ENCODE measurements at places on chromosomes 11 and 22.

GRCh38 chr11:38543986-38544385 lies 1946.0 kb upstream of the RAG2 start:
- ATAC-seq = no peak

DNA sequence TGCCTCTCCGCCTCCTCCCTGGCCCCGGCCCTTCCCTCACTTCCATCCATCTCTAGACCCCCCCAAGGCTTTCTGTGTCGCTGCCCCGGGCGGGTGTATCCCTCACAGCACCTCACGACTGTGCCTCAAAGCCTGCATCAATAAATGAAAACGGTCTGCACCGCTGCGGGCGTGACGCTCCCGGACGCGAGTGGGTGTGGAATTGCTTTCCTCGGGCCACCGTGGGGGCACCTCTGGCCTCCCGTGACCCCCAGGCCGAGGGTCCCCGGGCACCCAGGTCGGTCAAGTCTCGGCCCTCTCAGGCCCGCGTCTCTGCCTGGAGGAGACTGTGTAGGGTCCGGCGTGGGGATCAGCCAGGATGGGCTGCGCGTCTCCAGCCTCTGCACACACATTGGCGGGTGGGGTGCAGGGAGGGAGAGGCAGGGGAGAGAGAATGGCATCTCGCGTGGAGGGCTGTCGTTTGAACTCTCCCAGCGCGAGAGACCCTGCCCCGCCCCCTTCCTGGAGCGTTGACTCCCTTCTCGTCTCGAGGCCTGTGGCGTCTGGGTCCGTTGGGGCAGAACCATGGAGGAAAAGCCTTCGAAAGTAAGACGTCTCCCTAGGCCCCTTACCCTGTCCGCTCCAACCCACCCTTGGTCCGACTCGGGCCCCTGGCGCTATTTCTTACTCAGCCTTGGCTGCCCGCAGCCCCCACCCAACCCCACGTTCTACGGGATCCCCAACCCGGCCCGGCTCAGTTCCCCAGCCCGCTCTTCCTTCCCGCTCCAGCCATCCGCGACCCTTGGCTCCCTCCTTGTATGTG lies at the start of gene CATSPERZ:
Gene CATSPERZ (plus strand): TSS at position 512 of the 802 bp plus-strand sequence. CDS start 53 bp downstream, at position 565.
- no peak for ATAC-seq

DNA sequence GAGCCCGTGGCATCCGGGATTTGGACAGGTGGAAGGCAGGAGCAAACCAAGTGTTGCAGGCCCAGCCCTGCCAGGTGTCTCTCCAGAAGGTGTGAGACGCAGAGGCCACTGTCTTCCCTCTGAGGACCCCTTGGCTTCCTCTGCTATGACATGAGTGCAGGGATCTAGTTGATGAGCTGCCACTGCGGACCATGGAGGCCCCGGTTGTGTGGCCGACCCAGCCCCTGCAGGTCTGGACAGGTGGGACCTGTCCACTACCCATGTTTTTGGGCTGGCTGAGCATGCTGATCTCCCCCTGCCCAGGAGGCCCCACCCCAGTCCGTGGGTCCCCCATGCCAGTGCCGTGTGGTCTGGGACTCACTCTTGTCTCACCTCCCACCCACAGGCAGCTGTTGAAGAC lies 22.9 kb downstream of the PRR5 start:
- ATAC-seq = no peak

DNA sequence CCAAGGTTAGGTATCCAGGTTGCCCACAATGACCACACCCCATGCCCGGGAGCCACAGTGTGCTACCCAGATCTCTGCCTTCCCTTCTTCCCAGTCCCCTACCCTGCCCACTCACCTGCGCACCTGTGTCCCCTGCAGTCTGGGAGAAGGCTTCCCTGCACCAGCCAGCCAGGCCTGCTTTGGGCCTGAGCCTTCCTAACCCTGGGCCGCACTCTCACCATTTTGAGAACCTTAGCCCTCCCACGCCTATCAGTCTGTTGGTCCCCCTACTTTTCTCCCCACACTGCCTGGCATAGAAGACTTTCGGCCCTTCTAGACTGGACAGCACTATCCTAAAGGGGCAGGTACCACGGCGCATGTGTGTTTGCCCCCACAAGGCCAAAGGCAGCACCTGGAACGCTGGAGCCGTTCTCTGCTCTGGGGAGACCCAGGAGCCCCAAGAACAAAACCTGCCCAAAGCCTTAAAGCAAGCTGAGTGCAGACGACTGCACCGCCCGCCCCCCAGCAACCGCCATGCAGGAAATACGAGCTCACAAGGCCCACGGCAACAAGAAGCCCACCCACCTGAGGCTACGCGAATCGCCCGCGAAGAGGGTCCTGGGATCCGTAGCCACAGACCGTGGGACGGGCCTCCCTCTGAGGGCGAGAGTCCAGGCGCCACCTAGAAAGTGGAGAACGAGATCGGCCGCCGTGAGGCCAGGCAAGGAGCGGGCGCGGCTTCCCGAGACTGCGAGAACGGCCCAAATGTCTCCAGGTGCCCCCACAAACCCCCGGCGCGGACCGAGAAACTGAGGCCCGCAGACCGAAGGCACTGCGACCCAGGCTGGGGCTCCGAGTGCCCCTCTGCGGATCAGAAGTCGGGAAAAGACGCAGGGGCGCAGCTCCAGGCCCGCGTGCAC lies 546 bp downstream of the GNB1L start:
- no peak for ATAC-seq
